Epithelial cell of proximal tubule (primary cell): ENCODE measurements at places on chromosomes 6 and 20. TPM values are rescaled to one million over a fixed set of nuclear protein-coding genes. Genes with fewer than 3 reads are reported as not detected.

GRCh38 chr20:3804254-3804751, 8.2 kb downstream of the CDC25B start:
- DNase-seq: no peak

PDYN gene
- not detected in 2 replicates for total RNA-seq

DNA sequence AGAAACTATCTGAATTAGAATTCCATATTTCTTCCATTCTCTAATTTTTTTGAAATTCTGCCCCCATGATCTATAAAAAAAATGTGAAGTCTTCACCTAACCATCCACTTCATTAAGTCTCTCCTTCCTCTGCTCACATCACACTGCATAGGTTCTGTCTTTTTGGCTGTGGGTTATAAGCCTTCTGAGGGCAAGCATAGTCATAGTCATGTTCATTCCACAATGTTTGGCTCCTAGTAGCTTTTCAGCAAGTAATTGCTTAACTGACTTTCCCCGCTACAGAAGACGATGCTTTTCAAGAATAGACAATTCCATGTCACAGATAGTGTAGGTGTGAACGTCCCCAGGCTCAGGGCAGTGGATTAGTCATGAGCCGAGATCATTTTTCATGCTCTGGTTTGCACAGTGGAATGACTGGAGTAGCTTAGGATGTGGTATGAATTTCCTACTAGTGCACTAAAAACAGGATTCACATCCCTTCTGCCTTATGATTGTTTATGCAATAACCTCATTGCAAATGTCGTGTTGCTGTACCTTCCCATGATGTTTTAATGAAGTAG, 29.1 kb downstream of the WRNIP1 start:
- DNase-seq: no peak

ABHD16B gene
- not detected in 2 replicates for total RNA-seq

- no peak for DNase-seq
Measured at GRCh38 chr6:154425034-154425433, 68.4 kb upstream of the IPCEF1 start.
